ENCODE measurements at places on chromosomes 12 and 14.

- peak; percentile 48 for DNase-seq
Measured at GRCh38 chr12:30795410-30796312, 40.9 kb upstream of the CAPRIN2 start.

GRCh38 chr14:22071006-22071405 lies 397.4 kb upstream of the OR4E1 start:
- peak; percentile 68 for DNase-seq

DNA sequence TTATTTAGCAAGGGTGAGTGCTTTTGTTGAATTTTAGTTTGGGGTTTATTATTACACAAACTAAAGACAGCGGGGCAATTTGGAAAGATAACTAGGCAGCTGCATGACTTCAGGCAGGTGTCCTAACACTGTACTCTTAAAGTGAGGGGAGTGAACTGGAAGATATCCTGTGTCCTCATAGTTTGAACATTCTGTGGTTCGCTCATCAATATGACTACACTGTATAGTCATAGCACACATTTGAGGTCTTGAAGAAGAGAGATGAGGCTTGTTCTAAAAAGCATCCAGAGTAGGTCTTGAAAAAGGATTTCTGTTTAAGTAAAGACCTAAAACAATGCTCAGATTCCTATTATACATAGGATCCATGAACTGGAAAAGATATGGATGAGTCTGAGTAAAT lies 1.7 kb upstream of the MAP3K9 start:
- no peak for DNase-seq

GRCh38 chr12:64304571-64304970 lies 82.5 kb upstream of the KICS2 start:
- no peak for DNase-seq

GRCh38 chr12:1809591-1810190 lies 10.7 kb upstream of the LRTM2 start:
- no peak for DNase-seq

DNA sequence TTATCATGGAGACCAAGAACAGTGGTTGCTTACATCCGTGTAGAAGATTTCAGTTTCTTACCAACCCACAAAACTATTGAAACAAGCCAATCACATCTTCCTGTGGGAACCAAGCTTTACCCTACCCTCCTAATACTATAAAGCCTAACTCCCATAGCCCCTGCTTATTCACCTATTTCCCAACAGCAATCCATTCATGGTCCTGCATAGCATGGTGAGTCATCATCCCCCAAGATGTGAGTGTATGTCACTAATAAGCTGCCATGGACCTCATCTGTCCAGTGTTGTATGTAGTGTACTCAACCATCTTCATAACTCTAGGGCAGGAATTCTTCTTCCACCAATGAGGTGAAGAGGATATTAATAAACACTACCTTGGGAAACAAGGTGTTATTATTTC lies 1620.4 kb upstream of the FLRT2 start:
- DNase-seq: no peak

- peak; percentile 24 for DNase-seq
Measured at GRCh38 chr14:64971943-64972791, at the start of gene RAB15. TSS of gene RAB15 (minus strand) at chr14:64972336. CDS start at chr14:64972076, 260 bp downstream.

Data from activated gamma-delta T cell treated with Interleukin-2 at 50 U/mL for 16 hours (primary cell).